ENCODE measurements at places on chromosomes 4 and X.

GRCh38 chrX:12007881-12008280, 130.4 kb upstream of the FRMPD4 start:
- DNase-seq, result no peak

GRCh38 chr4:182111586-182111985, 131.6 kb upstream of the TENM3 start:
- no peak for DNase-seq

- DNase-seq, result no peak
Measured at GRCh38 chr4:2006367-2006766, 2.4 kb downstream of the NELFA start.

DNA sequence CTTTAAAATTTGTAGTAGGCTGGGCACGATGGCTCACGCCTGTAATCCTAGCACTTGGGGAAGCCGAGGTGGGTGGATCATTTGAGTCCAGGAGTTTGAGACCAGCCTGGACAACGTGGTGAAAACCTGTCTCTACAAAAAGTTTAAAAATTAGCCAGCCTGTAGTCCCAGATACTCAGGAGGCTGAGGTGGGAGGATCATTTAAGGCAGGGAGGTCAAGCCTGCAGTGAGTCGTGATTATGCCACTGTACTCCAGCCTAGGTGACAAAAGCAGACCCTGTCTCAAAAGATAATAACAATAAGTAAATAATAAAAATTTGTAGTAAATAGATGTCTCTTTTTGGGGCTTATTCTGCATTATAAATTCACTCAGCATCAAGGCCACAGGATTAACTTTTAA, 118.5 kb downstream of the IRF2 start:
- no peak for DNase-seq

DNA sequence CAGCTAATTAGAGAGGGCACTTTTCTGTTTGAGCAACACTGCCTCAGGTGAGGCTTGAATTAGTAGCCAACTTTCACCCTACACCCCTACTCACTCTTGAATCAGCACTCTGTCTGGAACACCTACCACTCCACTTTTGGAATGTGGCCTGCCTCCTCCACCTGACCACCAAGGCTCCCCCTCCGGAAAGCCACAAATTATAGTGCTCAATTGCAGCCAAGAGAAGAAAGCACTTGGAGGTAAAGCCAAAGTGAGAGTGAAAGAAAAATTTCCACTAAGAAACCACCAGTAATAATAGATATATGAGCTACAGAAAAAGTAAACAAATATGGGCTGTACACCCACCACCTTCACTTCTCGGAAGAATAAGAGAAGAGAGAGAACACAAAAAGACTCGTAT, 41.1 kb downstream of the PPP3CA start:
- DNase-seq, result no peak

DNA sequence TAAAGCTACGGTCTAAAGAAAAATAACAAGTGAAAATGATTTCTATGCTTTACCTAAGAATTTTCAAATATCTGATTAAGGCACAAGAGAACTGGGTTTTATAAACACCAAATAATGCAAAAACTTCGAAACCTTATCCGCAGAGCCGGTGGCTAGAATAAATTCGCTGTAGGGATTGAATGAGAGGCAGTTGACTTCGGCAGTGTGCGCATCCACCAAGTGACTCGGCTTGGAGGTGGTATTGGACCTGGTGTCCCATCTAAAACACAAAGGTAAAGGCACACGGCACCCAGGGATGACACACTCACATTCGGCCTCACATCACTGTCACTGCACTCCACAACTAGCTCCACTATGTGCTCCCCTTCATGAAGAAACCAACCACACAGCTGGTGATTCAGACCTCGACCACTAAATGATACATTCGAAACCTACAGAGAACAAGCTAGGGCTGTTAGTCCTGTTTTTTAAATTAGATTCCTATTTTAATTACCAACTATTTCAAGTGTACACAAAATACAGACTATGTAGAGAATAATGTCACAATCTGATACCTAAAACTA, 17.5 kb downstream of the RBBP7 start:
- no peak for DNase-seq

GRCh38 chr4:70533791-70534190, 15.4 kb downstream of the AMTN start:
- DNase-seq, result no peak
